Astrocyte of the spinal cord (primary cell): ENCODE measurements at places on chromosomes 1 and 21.
A peak's percentile ranks its signal among the peaks of the same experiment; 100 is the strongest.

DNA sequence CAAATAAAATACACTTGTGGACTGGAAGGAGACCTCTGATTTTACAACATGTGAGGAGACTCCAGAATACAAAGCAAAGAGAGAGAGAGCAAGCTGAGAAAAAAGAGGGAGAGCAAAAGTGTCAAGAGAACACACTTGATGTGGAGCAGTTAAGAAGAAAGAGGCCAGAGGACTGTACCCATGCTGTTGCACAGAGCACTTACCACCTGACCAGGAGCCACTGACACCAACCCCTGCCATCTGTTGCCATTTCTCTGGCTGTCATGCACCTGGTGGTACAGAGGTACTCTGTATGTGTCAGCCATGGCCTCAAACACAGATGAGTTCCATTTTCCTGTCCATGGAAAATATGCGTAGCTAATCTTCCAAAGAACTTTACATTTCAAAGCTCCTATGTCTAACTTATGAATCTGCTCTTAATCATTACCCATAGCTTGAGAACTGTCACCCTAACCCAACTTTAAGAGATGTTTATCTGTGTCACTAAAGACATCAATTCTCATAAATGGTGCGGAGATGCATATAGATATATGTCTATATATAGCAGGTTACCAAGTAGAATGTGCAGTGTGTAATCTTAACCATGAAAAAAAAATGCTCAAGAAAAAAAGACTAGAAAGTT lies 32.8 kb upstream of the ABCD3 start:
- DNase-seq = no peak

DNA sequence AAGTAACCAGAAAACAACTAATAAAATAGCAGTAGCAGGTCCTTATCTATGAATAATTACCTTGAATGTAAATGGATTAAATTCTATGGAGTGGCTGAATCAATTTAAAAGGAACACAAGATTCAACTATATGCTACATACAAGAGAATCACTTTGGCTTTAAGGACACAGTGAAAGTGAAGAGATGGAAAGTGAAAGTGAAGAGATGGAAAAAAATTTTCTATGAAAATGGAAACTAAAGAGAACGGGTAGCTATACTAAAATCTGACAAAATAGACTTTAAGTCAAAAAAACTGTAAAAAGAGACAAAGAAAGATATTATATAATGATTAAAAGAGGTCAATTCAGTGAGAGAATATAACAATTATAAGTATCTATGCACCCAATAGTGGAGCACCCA lies 54.7 kb downstream of the C1orf185 start:
- no peak for DNase-seq

GRCh38 chr1:10170239-10170574 lies 40.2 kb upstream of the KIF1B start:
- DNase-seq = peak; percentile 12

- no peak for DNase-seq
Observed at GRCh38 chr1:27360159-27361043, 6.4 kb downstream of the MAP3K6 start.
